ENCODE measurements at places on chromosomes 12 and 14.

DNA sequence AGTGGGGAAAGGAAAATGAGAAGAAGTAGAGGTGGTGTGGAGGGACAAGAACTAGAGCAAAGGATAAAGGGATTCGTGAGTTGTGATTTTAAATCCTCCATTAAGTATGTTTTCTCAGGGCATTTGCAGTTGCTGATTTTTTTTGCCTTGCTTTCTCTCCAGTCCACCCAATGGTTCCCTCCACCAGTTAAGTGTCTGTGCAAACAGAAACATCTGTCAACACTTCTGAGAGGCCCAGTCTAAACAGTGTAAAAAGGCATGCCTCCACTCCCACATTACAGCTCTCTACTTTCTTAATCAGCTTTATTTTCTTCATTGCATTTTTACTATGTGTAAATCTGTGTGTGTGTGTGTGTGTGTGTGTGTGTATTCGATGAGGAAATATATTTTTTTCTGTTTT lies 141.2 kb downstream of the PPFIA2 start:
- no peak for DNase-seq

GRCh38 chr12:61676520-61676919 lies 583.7 kb upstream of the USP15 start:
- DNase-seq, result no peak

DNA sequence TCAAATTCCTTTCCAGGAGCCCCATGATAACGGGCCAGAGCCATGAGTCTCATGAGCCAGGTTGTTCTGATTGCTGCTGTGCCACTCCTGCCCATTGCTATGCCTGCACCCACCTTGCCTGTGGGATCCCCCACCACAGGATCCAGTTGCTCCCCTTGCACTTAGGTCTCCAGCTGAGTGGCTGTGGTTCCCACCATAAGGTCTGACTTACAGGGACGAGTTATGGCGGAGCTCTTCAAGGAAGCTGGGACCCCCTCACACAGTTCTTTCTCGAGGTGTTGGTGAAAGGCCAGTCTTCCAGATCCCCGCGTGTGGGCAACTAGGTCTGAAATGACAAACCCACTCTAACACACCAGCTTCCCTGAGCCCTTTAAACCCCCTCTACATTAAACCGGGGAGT lies 111.9 kb upstream of the C14orf180 start:
- DNase-seq, result no peak

DNA sequence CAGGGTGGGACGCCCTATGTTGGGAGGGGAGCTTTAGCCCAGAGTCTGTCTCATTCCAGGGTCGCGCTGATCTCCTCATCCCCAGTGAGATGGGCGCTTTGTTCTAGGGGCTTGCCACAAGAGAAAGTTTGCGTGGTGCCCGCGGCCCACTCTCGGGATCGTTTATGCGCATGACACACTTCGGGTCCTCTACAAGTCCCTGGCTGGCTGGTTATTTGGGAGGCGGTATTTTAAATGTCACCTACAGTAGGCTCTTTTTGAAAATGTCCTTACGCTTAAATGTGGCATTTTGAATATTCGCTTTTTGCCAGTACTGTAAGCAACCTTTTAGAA lies 541 bp downstream of the GOLT1B start:
- no peak for DNase-seq

- DNase-seq, result no peak
Observed at GRCh38 chr12:124597041-124597440, 29.6 kb upstream of the NCOR2 start.

DNA sequence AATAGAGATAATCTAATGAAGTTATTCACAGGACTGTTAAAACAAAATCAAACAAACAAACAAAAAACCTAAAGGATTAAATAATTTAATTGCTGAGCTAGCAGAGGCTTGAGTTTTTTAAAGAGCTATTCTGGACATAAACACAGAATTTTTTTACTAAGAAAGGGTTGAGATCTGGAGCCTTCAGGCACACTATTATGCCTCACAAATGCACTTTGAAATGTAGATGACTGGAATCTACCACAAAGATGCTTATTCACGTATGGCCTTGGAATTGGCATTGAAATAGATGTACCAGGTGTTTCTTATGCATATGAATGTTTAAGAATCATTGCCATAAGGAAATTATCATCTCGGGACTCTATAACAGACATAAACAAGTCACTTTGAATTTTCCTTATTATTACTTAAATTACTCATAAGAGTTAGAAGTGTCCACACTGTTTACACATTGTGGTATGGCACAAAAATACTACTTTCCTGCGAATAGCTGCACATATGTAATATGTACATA lies 21.6 kb downstream of the PUS7L start:
- DNase-seq, result no peak

- no peak for DNase-seq
Observed at GRCh38 chr12:115750340-115750739, 527.2 kb downstream of the MED13L start.

- no peak for DNase-seq
Observed at GRCh38 chr12:68775121-68775630, 29.2 kb downstream of the SLC35E3 start.

DNA sequence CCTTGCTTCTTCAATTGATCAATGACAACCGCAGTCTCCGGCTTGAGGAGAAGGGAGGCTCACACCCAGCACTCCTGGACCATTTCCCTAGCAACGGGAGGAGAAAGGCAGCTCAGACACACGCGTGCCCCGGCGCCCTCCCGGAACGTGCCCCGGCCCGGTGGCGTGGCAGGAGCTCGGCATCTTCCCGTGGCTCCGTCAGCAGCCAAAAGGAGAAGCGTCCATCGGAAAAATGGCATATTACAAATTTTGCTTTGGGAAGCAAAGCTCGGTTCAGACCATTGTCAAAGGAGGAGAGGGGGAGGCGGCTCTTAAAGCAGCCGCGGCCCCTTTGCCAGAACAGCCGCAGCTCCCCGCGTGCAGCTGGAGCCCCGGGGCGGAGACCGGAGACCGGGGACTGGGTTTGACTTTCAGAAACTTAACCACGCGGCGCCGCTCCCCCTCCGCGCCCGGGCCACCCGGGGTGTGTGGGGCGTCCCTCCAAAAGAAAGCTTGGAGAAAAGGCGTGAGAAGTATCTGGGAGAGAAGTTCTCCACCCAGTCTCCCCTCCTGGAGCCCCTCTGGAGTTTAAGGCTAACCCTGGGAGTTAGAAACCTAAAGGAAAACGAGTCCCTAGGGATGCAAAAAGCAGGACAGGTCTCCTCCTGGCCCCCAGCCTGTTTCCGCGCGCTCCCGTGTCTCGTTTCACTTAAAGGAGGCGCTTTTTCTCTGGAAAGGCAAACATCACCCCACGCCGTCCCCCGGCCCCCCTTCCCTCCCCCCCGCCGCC lies 545 bp downstream of the PPFIA2 start:
- DNase-seq, result no peak

DNA sequence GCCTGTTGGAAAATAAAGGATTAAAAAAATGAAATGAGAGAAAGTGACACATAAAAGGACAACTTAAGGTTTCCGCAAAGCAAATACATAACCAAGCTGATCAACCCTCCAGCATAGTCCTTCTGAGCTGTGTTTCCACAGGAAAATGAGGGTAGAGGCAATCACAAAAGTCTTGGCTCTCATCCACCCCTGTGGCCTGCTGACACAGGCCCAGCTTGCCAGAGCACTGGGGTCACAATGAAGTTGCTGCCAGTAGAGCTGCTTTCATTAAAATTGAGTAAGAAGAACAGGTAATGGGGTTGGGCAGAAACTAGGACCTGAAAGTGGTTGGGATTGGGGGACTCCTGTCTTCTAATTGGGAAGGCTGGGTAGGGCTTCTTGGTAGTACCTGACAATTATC lies 65.9 kb downstream of the RERG start:
- DNase-seq, result no peak

- DNase-seq, result no peak
Observed at GRCh38 chr12:129641926-129642325, 261.9 kb downstream of the TMEM132D start.

GRCh38 chr14:58027904-58028303 lies 124.1 kb downstream of the ARMH4 start:
- no peak for DNase-seq

GRCh38 chr14:51093371-51094281 lies 1.3 kb downstream of the TRIM9 start:
- DNase-seq, result peak; percentile 59

DNA sequence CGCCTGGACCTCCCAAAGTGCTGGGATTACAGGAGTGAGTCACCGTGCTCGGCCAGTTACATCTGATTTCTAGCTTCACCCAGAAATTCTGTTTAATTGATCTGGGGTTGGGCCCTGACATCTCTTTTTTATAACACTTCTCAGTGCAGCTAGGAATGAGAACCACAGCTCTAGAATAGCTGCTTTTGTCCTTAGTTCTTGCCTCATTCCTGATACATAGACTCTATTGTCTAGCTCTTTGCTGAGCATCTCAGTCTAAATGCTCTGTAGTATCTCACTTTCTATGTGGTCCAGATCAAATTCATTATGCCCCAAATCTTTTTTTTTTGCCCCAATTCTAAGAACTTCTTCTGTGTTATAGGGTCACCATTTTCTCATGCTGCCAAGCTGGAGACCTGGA lies 29.9 kb upstream of the FUT8 start:
- DNase-seq, result no peak

GRCh38 chr12:5898874-5899273 lies 46.2 kb downstream of the ANO2 start:
- no peak for DNase-seq

DNA sequence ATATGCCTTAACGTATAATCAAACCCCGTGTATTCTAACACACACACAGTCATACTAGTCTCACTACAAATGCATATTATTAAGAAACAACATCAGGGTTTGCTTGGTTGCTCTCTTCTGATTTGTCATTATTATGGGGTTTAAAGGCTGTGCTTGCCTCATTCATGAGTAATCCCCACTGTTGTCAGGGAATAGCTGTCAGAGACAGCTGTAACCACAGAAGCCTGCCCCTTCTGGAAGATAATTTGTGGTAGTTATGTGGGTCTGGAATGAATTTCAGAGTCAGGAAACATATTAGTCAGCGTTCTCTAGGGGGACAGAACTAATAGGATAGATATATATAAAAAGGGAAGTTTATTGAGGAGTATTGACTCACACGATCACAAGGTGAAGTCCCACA lies 456.9 kb upstream of the TMEM132C start:
- no peak for DNase-seq

GRCh38 chr14:51298895-51299294 lies 58.8 kb downstream of the TMX1 start:
- no peak for DNase-seq

- DNase-seq, result peak; percentile 68
Observed at GRCh38 chr14:103108749-103109207, 14.3 kb downstream of the EXOC3L4 start.

DNA sequence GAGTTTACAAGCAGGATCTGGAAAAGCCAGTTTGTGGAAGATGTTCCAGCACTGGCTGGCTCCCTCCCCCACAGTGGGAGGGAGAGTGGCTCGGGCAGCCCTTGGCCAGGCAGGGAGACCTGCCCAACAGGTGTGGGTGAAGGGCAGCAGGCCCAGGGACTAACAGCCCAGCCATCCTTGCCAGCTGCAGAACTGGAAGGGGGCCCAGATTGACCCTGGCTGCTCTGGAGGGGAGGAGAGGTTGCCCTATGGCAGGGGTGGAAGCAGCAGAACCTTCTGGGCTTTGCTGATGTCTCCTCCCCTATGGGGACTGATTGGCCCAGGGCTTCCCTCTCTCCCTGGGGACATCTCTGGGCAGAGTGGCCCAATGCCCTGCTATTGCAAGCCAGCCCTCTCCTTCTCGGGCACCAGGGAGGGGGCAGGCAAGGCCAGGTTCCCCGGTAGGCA lies 20.5 kb downstream of the IRF2BPL start:
- peak; percentile 83 for DNase-seq

GRCh38 chr12:101068402-101068801 lies 141.6 kb downstream of the SLC5A8 start:
- no peak for DNase-seq

- DNase-seq, result no peak
Observed at GRCh38 chr14:104547310-104547997, 32.1 kb upstream of the C14orf180 start.

GRCh38 chr12:55188974-55189556 lies 31.8 kb upstream of the OR10A7 start:
- peak; percentile 5 for DNase-seq

DNA sequence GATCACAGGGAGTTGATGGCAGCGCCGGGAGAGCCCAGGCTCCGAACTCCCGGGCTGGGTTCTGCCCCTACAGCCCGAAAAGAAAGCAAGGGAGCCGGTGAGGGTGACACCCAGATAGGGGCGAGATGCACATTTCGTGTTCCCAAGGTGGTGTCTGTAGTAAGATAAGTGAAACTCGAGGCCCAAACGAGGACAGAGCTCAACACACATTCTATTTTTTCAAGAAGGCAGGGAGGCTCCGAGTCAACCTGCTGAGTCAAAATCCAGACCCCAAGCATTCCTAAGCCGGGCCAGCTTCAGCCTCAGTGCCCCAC lies 24.2 kb upstream of the YY1 start:
- no peak for DNase-seq

- no peak for DNase-seq
Observed at GRCh38 chr12:129494766-129495165, 409.1 kb downstream of the TMEM132D start.

- DNase-seq, result no peak
Observed at GRCh38 chr12:130204541-130204953, 42.3 kb downstream of the FZD10 start.

DNA sequence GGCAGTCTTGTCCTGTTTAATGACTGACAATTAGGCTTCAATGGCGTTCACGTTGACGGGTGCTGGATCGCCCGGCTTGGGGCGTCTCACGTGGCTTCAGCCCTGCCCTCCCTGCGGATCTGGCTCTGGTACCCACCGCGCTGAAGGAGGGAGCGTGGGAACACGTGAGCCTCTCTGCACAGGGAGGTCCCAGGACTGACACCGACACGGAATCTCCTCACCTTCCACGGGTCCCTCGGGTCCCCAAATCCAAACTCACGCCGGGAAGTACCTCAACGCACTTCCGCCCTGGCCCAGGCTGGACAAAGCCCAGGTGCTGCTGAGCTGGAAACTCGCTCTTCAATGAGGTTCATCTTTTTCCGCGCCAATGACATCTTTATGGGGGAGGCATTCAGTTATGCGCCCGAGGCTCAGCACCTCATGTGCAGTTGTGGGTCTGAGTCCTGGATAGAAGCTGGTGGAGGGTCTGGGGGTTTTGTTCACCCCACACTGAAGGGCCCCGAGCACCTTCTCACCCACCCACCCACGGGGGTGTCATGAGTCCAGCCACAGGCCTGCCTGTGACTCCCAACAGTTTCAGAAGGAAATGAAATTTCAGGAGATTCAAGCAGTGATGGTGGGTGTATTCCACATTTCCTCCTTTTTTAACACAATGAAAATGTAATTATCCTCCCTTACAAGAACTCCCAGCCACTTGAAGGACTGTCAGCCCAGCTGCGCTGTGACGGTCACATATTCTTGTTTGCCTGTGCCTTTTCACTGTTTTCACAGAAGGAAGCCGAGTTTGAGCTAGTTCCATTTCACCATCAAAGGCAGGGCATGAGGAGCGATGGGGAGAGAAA lies 251.7 kb upstream of the SFSWAP start:
- DNase-seq, result no peak

DNA sequence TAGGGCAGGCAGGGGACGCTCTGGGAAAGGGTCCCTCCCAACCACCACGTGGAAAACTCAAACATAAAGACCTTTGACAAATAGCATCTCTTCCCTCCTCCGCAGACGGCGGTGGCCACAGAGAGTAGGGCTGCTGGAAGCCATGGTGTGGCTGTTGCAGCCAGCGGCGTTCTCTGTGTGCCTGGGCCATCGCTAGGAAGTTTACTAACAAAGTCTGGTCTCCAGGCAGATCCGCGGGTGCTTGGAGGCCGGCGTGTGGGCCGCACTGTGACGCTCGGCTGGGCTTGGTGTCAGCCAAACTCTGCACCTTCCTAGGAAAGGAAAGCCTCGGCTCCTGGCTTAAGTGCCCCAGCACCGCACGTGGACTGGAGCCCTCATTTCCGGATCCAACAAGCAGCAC lies 65.6 kb downstream of the CCDC88C start:
- DNase-seq, result no peak

- no peak for DNase-seq
Observed at GRCh38 chr14:27528328-27528727, 930.5 kb upstream of the NOVA1 start.
